AG09309 (cell line): ENCODE measurements at places on chromosomes 6 and 20.

DNA sequence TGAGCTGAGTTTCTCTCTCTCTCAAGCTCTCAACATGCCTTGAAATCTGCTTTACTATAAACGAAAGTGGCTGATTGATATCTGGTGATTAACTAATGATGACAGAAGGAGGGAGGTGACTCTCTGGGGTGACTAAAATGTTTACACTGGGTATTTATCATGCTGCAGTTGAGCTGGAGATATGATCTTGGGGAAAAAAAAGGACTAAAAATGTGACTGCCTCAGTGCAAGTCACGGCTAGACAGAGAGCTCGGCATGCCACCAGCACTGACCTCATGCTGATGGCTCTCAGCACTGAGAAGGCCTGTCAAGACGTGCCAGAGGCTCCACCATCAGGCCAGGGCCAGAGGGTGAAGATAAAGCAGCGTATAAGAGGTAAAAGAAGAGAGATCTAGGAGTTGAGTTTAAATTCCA lies 103.1 kb upstream of the SPACA1 start:
- peak; percentile 10 for DNase-seq

DNA sequence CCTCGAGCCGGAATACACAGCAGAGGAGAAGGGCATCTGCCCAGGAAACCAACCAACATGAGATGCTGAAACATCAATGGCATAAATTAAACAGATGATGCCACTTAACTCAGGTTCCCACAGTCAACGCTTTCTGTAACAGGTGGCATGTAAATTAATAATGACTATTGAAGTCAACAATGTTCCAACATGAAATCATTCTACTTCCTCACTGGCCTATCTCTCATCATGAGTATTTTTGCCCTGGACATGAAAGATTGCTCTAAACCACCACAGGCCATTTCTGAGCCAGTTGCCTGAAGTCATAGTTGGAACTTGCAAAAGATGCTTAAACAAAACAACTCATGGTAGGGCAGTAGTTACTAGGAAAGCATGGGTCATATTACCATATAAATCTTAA lies 397.9 kb upstream of the JARID2 start:
- peak; percentile 29 for DNase-seq

GRCh38 chr6:70991253-70991652 lies 34.4 kb upstream of the B3GAT2 start:
- no peak for DNase-seq

GRCh38 chr20:55685841-55686240 lies 319.5 kb downstream of the CBLN4 start:
- DNase-seq, result no peak

GRCh38 chr6:16244446-16244845 lies 6.1 kb downstream of the GMPR start:
- no peak for DNase-seq

DNA sequence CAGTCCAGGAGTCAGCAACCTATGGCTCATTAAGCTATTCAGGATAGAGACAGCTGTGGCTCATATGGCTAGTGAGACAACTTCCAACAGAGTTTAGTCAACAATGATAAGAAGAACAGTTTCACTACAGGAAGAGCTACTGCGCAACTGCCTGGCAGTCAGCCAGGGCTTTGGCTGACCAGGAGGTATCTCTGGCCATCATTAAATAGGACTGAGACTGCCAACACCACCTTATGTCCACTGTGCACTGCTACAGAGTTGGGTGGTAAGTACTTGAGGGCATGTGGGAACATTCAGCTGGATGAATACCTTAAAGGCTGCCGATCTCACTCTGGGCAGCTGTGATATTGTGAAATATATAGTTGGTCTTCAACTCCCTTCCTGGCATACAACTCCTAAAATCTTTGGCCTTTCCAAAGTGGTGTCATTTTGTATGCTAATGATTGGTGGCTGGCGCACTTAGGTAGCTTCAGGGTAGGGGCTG lies 52.2 kb upstream of the FAM83C start:
- peak; percentile 86 for DNase-seq

DNA sequence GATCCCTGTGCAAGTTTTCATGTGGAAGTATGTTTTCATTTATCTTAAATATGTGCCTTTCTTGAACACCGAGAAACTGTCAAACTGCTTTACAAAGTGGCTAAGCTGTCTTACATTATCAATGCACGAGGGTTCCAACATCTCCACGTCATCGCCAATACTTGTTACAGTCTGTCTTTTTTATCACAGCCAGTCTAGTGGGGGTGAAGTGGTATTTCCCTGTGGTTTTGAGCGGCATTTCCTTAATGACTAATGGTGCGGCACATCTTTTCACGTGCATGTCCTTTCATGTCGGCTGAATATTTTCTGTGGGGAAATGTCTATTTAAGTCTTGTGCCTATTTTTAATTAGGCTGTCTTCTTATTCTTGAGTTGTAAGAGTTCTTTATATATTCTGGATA lies 280.4 kb downstream of the FOXC1 start:
- DNase-seq, result no peak

DNA sequence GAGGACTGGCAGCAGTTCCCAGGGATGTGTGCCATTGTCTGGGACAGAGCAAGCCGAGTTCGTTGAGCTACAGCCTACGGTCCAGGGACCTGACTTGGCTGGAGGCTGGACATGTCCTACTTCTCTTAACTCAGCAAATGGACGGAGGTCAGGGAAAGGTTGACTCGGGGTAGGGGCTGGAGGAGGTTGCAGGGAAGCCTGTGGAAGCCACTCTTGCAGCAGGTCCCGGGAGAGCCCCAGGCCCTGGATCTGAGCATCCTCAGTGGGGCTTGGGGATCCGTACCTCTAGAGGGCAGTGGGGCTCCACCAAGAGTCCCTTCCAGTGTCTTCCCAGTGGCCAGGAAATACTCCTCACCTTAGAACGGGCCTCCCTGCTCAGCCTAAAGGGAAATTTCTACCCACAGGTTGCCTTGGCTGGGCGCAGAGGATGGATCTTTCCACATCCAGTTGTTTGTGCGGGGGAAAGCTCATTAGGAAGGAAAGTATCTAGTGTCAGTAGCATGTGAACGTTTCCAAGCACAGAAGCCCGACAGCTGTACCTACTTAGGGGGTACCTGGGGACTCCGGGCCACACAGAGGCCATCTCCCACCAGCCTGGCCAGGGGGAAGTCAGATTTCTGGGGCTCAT lies 170.2 kb downstream of the NFATC2 start:
- DNase-seq, result no peak

DNA sequence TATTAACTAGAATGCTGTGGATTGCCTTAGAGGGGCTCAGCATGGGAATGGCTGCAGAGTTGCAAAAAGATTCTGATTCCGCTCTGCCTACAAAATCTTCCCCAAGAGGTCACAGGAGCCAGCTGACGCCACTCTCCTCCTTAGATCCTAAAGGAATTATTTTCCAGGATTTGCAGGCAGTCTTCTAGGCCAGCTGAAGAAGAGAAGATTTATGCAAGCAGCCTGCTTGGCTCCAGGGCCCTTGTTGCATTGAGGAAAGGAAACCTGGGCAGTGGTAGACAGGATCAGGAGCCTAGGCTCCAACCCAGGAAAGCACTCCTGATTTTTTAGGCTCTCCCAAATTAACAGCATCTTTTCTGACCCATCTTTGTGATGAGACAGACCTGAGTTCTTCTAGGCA lies 245.8 kb downstream of the PKHD1 start:
- no peak for DNase-seq

DNA sequence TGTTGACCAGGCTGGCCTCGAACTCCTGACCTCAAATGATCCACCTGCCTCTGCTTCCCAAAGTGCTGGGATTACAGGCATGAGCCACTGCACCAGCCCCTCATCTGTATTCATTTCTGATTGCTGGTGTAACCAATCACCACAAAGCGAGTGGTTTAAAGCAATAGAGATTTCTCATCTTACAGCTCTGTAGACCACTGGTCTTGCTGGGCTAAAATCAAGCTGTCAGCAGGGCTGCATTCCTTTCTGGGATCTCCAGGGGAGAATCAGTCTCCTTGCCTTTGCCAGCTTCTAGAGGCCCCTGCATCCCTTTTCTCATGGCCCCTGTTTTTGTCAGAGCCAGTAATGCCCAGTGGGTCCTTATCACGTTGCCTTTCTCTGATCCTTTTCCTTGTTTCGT lies 49.9 kb upstream of the PMEPA1 start:
- DNase-seq, result no peak

DNA sequence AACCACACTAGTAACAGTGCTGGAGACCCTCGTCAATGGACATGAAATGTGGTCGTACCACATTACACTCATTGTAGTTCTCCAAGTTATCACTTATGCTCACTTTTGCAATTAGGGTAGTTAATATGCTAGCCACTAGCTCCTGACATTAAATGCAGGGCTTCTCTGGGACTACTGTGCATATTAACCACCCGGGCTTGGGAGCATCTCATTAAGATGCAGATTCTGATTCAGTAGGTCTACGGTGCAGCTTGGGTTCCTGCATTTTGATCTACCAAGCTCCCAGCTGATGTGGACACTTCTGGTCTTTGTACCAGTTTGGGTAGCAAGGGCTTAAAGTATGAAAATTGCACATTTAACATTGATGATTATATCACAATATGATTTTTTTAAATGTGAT lies 98.0 kb downstream of the ZFP64 start:
- no peak for DNase-seq

- no peak for DNase-seq
Measured at GRCh38 chr6:90429713-90430112, 133.1 kb upstream of the BACH2 start.

GRCh38 chr20:11553603-11554002 lies 364.1 kb upstream of the BTBD3 start:
- no peak for DNase-seq

GRCh38 chr6:148445116-148445515 lies 102.5 kb downstream of the SASH1 start:
- DNase-seq, result no peak

DNA sequence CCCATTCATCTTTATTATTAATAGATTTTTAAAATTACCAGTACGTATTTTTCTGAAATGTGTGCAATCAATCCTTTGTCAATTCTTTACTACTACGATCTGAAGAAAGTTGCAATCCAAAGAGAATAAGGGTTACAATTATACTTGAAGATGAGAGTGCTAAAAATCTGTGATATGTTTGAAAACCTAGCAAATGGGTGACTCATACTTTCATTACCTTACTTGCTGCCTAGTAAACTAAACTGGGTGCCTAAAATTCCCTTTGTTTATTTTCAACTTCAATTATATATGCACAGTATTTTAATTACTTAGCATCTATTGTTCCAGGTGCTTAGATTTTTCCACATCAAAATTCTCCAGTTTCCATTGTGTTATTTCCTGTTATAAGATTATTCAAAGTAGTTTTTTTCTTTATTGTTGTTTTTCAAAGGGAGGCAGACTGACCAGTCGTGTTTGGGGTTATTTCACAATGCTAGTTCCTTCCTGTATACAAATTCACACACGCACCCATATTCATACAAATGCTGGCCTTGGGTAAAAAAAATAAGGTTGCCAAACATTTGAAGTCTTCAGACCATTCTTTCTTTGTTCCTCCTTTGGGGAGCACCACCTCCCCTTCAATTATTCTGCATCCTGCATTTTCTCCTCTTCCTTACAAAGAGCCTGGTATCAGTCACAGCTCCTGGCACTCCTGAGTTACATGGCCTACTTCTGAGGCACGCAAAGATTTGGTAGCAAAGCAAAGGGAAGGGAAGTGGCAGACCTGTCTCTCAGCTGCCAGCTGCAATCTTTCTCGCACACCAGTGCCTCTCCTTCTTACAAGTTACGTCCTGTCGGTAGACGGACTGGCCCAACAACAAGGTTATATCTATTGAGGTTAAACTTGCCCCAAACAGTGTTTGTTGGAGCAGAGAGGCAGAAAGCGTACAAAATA lies 16.2 kb upstream of the FAM135A start:
- DNase-seq, result no peak

- no peak for DNase-seq
Measured at GRCh38 chr6:98894810-98895209, 52.9 kb downstream of the FBXL4 start.

GRCh38 chr6:75291331-75291730 lies 6.7 kb upstream of the TMEM30A start:
- DNase-seq, result no peak

DNA sequence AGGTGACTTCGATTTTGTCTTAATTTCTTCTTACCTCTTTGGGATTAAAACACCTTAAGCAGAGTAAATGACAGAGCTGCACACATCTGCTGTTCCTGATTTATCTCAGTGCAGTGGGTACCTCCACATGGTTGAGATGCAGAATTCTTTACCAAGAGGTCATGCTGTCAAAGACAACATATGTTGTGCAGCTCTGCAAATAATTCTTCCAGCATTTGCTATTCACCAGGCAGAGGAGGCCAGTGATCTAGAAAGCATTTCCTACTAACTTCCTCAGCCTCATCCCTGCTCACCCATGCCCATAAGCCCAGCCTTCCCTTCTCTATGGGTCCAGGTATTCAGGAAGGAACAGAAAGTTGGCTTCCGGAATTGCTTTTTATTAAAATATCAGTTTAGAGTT lies 109.3 kb downstream of the THBS2 start:
- DNase-seq, result no peak

DNA sequence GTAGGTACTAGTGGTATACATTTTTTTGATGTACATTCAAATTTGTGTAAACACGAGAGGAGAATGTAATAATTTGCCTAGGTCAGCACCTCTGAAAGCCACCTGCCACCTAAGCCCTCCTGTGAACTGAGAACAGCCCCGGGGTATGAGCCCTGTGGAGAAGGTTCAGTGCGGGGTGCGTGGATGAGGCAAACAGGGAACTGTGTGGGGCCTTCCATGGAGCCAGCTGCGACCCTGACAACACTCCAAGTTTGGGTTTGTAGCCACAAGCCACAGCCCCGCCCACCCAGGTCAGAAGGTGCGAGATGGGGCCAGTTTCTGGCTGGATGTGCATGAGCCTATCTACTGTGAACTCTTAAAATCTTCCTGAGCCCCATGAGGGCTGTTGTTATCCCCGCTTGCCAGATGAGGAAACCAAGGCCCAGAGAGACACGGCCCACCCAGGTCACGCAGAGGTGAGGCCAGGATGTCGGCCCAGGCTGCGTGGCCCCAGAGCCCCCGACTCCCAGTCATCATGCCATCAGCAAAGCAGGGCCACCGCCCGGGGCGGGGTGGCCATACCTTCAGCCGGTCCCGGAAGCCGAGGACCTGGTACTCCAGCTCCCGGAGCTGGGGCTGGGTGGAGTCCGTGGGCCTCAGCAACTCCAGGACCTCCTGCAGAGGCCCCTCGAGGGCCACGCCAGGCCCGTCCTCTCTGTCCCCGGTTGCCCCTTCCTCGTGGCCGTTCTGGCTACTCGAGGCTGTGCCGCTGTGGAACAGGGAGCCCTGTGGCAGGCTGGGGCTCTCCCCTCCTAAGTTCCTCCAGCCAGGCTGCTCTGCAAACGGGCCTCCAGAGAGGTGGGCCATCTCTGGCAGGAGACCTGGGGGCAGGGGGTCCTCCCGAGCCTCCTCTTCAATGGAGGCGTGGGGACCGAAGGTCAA lies 89.6 kb downstream of the RIPOR3 start:
- no peak for DNase-seq

GRCh38 chr20:22382742-22383141 lies 201.6 kb downstream of the FOXA2 start:
- no peak for DNase-seq
